ENCODE measurements at places on chromosomes 7 and 10.

DNA sequence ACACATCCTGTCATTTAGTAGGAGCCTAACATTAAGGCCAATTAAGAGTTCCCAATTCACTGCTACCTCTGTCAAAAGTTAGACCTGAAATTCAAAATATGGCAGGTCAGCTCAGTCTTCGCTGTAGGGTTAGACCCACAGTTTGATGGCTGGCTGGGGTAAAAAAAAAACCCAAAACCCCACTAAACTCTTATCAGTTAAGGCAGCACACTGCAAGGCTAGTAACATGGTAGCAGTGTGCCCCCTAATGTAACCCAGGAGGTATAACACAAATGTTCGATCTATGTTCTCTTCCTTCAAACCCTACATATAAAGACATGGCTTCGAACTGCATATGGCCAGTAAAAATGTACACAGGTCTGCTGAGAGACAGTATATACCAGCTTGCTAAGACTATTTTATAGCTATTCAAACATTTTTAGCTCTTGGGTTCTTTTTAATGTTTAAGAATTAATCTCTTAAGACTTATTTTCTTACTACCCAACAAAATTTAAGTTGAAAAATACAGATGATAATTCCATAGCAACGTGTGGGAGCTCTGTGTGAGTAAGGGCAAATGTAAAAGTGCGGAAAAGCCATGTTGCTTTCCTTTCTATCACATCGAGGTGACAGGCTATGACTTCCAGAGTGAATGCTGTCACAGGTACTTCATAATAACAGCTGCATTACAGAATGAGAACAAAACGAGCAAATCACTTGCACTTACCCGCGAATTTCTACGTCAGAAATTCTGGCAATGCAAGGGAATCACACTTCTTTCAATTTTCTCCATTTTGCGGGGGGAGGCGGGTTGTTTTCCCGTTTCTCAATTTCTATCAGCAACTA lies 168.4 kb upstream of the IMMP2L start:
- DNase-seq = peak; percentile 25

DNA sequence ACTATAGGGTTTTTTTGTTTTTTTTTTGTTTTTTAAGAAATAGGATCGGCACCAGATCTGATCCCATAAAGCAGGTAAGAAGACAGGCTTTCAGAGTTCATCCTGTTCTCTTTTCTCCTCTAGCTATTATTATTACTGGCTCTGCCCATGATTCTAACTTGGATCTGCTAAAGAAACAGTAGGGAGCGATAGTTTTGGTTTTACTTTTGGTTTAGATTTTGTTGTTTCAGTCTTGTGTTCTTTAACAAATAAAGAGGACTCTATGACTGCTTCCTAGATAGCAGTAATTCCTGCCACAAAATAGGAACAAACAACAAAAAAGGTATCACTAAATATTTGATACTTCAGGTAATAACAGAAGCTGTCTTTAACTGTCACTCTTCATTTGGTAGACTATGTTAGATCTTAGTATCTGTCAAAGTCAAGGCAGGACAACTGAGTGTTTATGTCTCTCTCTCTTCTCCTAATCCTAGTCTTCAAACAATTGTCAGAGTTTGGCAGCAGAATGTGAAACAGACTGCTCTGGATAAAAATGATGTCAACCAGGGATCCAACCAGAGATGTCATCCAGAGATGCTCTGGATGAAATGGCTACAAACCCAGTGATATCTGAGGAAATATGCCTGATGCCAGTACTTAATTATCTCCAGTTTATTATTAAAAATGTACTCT lies 99.8 kb downstream of the KMT2C start:
- peak; percentile 46 for DNase-seq

- DNase-seq = no peak
These were observed 61.1 kb downstream of the CNOT4 start for GRCh38 chr7:135448753-135449152.

DNA sequence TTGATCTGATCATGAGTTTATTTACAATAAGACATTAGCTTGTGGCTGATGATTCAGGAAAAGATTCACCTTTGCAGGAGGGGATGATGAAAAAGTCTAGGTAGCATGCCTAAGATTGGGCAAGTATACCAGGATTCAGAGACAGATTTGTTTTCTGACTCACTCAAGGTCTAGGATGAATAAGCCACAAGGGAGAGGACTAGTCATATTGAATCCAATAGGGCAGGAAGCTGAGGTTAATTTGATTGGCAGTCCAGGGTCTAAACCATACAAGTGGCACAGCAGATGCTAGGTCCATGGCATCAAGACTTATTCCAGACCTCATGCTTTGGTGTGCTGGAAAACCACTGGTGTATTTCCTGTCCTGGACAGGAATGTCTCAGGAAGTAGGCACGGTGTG lies 1133.4 kb downstream of the XPNPEP1 start:
- no peak for DNase-seq

DNA sequence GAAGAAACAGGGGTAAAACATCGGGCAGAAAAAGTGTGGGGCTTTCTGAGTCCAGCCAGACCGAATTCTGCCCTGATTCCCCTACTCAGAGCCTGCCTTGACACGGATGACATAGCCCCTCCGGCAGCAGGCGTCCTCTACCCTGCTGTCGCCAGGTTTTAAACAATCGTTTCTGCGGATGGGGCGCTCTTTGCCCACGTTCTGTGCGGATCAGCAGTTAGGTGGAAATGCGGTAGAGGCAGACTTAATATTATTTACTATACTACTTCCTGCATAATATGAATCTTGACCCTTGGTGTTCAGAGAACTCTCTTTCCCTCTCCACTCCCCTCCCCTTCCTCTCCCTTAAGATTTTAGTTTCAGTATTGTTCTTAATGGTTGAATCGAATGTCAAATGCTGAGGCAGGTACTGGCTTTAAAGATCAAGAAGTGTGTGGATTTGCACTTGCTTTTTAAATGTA lies 2.4 kb downstream of the GATA3 start:
- no peak for DNase-seq

DNA sequence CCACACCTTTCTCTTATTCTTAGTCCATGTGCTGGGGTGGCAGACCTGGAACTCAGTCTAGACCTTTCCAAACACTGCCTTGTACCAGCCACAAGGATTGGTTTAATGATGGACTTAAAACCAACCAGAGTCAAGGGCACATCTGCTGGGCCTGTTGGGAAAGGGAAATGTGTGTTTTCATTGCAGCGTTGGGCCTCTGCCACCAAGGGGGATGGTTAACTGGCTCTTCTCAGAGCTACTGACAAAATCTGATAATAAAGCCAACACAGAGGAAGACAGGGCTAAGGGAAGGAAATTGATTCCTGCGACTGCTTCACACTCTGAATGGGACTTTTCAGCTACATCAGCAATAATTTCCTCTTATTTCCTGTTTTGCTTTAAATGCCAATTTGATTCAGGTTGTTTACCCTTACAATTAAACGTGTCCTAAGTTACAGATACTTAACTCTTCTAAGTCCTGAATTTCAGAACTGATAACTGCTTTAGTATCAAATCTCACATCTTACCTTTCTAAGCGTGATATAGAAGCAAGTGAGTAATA lies 68.4 kb upstream of the MALRD1 start:
- DNase-seq = no peak

DNA sequence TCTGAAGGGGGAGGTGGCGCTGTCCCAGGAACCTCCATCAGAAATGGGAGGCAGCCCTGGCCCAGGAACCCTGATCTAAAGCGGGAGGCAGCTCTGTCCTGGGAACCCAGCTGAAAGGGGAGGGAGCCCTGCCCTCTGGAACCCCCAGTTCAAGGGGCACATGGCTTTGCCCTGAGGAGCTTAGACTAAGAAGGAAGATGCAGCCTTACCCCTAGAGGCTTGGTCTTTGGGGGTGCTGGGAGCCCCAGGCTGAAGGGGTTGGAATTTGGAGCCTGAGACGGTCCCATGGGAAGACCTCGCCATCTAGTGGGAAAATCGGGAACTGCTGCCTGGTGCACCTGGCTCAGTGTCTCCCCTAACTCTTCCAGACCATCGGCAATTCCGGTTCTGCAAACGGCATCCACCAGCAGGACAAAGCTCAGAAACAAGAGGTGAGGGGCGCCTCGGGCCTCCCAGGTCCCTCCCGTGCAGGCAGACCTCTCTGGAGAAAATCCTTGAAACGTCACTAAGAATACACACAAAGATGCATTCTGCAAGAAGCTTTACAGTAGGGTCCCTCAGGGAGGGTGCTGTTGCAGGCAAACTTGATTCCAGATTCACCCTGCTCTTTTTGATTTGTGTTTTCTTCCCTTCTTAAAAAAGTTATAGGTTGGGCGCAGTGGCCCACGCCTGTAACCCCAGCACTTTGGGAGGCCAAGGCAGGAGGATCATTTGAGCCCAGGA lies 52.4 kb upstream of the GTF2IRD1 start:
- DNase-seq = peak; percentile 81

- DNase-seq = no peak
These were observed 4.9 kb downstream of the PCOLCE start for GRCh38 chr7:100607111-100607510.

Measured in cerebellar cortex (tissue), 1 donor.